ENCODE measurements at places on chromosomes 3 and 15.

DNA sequence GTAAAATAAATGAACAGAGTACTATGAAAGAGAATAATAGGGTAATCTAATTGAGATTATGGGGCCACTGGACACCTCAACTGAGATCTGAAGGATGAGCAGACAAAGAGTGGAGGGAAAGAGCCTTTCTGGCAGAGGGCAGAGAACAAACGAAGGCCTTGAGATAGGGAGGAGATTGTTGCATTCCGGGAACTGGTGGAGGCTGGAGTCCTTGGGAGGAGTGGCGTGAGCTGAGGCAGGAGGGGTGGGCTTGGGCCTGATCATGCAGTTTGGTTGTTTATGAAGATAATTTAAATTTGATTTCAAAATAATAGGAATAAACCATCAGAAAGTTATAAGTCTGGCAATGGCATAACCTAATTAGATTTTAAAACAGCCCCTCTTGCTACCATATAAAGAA lies 59.5 kb upstream of the GALNT15 start:
- no peak for DNase-seq

GRCh38 chr15:30889196-30889595 lies 14.5 kb upstream of the FAN1 start:
- DNase-seq: no peak

GRCh38 chr3:13873818-13874217 lies 6.1 kb downstream of the WNT7A start:
- DNase-seq: no peak

DNA sequence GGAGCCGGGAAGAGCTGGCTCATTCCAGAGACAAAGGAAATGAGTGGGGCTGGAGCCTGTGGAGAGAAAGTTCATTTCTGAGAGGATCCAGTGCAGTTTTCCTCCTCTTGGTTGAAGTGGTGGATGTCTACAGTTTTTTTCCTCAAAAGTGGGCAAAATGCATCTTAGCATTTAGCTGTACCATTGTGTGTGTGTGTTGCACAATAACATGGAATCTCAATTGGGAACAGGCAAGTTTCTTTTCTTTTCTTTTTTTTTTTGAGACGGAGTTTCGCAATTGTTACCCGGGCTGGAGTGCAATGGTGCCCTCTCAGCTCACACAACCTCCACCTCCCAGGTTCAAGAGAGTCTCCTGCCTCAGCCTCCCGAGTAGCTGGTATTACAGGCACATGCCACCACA lies 101.5 kb upstream of the UBE2E1 start:
- DNase-seq: no peak

DNA sequence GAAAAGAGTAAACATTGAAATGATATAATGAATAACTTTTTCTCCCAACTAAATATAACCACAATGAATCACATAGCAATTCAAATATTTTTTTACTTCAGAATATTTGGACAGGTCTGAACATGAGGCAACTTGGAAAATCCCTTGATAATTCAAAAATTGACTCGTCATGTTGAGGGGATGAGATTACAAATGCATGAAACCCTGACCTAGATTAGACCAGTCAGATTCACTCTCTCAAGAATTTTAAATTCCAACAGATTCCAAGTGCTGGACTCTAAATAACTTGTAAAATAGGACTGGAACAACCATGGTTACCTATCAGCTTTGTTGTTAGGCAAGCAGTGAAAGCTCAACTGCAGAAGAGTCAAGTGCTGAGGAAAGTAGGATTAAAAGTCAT lies 317.5 kb downstream of the GBE1 start:
- DNase-seq: no peak
